NT2/D1 (cell line): ENCODE measurements at places on chromosomes 3 and 15.

GRCh38 chr3:191721390-191721861 lies 260.5 kb downstream of the PYDC2 start:
- no peak for DNase-seq

- no peak for DNase-seq
Observed at GRCh38 chr3:170599091-170599490, 13.2 kb upstream of the SLC7A14 start.

- no peak for DNase-seq
Observed at GRCh38 chr3:71754610-71755253, 1.1 kb downstream of the GPR27 start.

- no peak for DNase-seq
Observed at GRCh38 chr3:100682854-100683760, 26.2 kb upstream of the TFG start.

- no peak for DNase-seq
Observed at GRCh38 chr3:99859825-99860224, 42.2 kb downstream of the CMSS1 start.

DNA sequence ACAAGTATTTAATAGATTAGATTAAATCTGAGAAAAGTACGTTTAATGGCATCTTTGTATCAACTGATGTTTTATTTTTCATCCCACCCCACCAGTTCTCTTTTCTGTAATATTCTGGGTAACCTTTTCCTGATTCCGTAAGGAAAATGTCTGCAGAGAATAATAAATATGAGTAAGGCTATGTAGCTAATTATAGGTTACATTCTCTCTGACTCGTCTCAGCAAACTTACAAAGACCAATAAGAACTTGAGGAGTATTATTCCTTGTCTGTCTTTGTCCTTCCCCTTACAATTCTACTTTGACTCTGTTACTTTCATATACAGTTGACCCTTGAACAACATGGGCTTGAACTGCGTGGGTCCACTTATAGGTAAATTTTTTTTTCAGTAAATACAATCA lies 12.1 kb downstream of the SNAP23 start:
- no peak for DNase-seq
